ENCODE measurements at places on chromosomes 7 and 10.

- DNase-seq: no peak
These were observed 85.3 kb upstream of the RET start for GRCh38 chr10:42991442-42992098.

DNA sequence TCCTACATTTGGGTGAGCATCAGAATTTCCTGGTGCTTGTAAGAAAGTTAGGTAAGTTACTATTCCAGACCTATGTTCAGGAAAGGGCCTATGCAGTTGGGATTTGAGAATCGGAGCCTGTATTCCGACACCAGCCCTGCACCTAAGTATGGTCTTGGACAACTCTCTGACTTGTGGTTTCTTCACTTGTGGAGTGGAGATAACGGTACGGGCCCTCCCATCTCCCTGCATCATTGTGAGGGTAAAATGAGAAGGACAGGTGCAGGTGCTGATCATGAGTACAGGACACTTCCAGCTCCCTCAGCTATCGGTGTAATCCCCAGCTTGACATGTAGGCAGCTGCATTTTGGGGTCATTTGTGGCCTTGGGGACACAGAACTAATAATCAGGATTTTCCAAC, 138.3 kb upstream of the NAMPT start:
- no peak for DNase-seq

GRCh38 chr7:54781134-54781920, 22.3 kb upstream of the SEC61G start:
- DNase-seq: no peak

DNA sequence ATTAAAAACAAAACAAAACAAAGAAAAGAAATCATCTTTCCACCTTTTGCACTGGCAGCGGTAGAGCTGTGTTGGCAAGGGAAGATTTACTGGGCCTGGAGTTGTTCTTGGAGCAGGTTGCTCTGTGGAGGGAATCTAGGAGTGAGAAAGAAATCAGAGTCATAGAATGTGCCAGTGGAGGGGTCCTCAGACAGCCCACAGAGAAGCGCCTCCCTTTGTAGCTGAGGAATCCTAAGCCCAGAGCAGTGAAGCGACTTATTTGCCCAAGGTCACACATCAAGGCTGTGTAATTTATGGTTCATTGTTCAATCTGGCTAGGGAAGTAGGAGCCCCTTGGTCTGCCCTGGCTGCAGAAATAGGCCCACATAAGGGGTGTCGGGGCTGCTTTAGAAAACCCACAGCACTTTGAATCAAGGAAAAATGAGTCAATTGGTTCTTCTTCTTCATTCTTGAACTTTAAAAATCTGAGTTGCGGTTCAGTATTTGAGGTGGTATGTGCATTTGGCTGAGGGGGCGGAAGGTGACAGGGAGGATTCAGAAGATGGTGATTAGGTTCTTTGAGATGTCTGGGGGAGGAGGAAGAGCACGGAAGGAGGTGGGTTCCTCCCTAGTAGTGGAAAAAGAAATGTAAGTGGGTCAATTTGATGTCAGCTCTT, 253.7 kb downstream of the PTEN start:
- no peak for DNase-seq

- no peak for DNase-seq
These were observed 4.9 kb downstream of the AEBP1 start for GRCh38 chr7:44108768-44109750.

DNA sequence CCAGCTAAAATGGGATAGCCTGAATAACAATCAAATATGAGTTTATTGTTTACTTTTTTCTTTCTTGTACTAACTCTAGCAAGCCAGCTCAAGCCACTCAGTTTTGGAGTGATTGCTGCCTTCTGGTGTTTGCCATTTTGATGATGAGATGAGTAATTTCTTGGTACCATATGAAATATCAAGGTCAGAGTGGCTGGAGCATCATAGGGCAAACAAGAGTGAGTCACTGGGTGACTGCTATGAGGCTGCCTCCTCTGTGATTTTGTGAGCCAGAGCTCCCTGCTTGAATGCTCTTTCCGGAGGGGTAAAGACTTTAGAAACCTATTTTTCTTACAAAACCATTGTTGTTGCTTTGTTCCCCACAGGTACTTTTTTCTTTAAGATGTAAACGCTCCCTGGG, 295.6 kb downstream of the PRKG1 start:
- DNase-seq: no peak

DNA sequence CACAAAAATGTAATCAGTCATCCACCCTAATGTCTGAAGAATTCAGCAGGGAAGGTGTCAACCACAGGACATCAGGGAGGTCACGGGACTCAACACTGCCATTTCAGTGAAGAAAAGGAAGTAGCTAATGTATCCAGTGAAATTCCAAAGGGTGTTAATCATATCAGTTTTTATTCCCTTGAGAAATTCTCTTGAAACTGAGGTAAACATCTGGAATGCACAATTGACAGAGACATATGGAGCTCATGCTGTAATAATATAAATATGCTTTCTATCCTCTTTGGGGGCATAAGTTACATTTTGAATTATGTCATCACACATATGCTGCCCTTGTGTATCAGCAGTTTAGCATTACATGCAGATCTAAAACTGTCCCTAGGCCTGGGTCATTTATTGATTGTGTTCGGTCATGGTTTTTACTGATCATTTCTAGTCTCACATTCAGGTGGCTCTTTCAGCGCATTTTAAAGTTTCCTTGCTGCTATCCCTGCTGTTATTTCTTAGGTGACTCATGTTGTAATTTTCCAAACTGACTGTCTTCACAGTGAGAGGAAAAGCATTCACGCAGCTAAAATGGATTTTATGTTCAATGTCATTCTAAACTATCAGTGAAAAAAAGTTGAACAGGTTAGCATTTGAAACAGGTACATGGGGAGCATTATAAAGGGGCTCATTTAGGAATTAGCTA, 273.9 kb downstream of the TSPAN12 start:
- DNase-seq: no peak

- DNase-seq: no peak
These were observed 42.3 kb downstream of the C10orf105 start for GRCh38 chr10:71677261-71677660.

DNA sequence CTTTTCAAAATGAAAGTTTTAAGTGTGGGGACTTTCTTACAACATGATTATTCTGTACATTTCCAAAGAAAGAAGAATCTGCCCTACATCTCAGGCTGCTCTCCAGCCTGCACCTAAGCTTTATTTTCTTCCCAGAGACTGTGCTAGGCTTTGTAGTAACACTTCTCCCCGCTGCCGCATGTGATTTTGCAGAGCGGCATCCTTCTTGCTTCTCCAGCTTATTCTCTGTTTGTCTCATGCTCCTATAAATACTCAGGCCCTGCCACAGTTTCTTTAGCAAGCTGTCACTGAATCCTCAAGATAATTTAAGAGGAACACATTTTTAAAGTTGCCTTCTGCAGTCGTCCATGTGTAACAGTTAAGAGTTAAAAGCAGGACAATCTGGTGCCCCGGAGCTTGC, 53.5 kb downstream of the INSYN2A start:
- DNase-seq: no peak

DNA sequence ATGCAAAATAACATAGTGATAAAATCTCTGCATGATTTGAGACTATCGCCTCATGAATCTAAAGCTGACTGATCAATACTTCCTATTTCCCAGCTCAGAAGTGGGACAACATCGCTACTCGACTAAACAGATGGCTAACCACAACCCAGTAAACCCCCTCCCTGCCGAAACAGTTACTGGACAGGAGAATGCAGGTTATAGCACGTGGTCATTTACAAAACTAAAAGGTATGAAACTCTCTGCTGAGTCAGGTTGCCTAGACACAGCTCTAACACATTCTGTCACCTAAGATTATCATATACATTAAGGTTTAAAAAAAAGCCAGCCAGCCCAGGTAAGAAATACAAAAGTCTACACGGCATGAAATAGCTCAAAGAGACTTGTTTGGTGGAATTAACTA, 64.0 kb downstream of the CTBP2 start:
- DNase-seq: no peak

DNA sequence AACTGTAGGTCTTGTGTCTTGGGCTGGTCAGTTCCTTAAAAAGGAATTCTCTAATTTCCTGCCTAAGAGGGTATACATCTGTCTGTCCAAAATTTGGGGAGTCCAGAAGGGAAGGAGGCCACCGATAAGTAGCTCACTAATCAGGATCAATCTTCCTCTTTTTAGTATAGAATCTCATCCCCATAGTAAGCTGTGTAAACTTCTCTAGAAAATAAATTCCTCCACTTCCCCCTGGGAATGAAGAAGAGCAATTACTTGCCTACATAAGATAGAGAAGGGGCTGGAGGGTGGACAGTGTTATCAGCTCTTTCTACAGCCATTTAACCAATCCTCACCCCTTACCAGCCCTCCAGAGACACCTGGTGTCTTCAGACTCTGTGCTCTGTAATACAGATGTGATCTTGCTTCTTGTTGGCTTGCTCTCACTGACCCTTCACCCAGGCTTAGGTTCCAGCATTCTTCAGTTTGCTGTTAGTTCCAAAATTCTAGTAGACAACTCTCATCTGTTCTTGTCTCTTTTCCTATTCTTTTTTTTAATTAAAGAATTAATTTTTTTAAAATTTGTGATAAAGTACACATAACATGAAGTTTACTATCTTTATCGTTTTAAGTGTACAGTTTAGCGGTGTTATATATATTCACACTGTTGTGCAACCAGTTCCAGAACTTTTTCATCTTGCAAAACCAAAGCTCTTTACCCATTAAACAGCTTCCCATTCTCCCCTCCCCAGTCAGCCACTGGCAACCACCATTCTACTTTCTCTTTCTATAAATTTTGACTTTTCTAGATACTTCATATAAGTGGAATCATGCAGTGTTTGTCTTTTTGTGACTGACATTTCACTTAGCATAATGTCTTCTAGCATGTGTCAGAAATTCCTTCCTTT, 6.5 kb upstream of the PRKAR2B start:
- no peak for DNase-seq

DNA sequence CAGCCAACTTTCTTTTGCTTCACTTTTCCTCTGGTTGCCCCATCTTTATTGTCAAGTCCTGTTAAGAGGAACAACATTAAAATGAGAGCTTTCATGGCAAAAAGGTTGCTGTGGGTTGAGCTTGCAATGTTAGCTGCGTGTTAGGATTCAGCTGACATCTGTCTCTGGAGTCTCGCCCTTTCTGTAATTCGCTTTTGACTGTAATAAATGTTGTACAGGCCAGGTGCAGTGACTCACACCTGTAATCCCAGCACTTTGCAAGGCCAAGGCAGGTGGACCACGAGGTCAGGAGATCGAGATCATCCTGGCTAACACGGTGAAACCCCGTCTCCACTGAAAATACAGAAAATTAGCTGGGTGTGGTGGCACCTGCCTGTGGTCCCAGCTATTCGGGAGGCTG, 24.1 kb downstream of the MNX1 start:
- DNase-seq: no peak

DNA sequence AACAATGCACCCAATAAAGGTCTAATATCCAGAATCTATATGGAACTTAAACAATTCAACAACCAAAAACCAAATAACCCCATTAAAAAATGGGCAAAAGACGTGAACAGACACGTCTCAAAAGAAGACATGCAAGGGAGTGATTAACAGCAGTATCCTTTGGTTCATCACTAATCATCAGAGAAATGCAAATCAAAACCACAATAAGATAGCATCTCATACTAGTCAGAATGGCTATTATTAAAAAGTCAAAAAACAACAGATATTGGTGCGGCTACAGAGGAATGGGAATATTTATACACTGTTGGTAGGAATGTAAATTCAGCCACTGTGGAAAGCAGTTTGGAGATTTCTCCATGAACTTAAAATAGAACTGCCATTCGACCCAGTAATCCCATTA, 46.6 kb downstream of the MSRB2 start:
- DNase-seq: no peak

DNA sequence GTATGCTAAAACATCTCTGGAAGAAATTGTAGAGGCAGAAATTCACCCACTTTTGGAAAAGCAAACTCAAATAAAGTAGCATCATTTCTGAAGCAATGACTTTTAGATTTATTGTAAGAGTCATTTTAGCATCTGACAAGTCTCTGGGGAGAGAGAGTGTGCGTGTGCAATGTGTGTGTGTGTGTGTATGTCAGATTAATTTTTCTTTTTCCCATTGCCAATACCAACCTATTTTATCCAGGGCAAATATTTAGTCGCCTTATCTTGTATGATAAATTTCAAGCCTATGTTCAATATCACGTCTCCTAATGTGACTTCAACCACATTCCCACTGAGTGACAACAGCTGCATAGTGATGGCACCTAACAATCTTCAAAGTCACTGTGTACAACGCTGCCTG, 101.7 kb downstream of the NEBL start:
- DNase-seq: no peak

DNA sequence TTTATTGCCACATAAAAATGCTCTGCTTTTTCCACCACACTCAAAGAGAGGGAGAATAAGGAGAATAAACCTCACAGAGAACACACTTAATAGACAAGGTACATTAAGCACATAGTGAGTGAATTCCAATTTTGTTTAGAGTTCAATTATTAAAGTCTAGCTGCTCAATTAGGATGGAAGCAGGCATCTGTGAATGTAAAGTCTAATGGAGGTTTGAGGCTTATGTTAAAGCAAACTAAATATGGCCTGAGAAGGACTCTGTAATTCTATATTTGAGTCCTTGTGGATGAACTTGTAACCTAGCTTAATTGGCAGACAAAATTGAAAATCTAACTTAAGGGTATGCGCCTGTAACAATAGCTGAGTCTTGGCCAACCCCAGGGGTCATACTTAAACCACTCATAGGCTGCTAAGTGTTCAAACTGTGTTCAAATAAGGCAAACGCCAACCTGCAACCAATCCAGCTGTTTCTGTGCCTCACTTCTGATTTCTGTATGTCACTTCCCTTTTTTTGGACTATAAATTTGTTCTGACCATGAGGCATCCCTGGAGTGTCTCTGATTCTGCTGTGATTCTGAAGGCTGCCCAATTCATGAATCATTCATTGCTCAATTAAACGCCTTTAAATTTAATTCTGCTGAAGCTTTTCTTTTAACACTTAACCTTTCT, 31.3 kb upstream of the NME8 start:
- no peak for DNase-seq

- no peak for DNase-seq
These were observed 88.4 kb downstream of the FAS start for GRCh38 chr10:89078724-89079672.

DNA sequence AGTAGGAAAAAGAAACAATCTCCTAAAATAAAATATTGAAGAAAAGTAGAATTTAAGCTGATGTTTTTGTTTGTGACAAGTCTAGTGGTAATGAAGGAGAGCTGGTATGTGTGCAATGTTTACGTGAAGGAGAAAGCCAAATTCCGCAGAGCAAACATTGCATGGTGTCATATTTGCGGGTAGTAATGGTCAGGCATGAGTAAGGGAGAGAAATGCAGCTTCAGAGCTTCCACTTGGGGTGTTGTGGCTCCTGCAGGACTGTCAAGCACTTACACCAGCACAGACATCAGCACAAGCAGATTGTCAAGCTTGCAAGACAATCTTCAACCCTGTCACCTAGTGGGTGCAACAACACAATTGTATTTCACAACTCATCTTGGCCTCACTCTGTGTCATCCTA, 136.5 kb upstream of the ETV1 start:
- no peak for DNase-seq

GRCh38 chr7:22296265-22296566, 60.7 kb downstream of the RAPGEF5 start:
- DNase-seq: no peak

GRCh38 chr10:33594475-33594874, 260.0 kb upstream of the NRP1 start:
- DNase-seq: no peak

GRCh38 chr7:156219307-156220077, 407.2 kb upstream of the SHH start:
- no peak for DNase-seq

- DNase-seq: no peak
These were observed 132.8 kb downstream of the WNT2 start for GRCh38 chr7:117190104-117190503.

GRCh38 chr10:6135039-6135438, 46.2 kb downstream of the RBM17 start:
- no peak for DNase-seq

GRCh38 chr7:17325364-17325763, 26.9 kb downstream of the AHR start:
- DNase-seq: no peak
